ENCODE measurements at places on chromosomes 7 and 10. TPM values are rescaled to one million over a fixed set of nuclear protein-coding genes. Genes with fewer than 3 reads are reported as not detected.

Gene HOXA3
- total RNA-seq, result 0.40 TPM

Gene LIPK
- total RNA-seq, result not detected

Gene NUDT13
- 2.4 TPM for total RNA-seq

Gene LRRD1
- total RNA-seq, result 0.43 TPM

Gene LBX1
- 0.13 TPM for total RNA-seq

Gene SPDYE8
- total RNA-seq, result not detected

Gene ATOH7
- total RNA-seq, result not detected

Gene TMEM72
- total RNA-seq, result not detected

All from cardiac septum (tissue), 1 donor.